Regular cardiac myocyte (primary cell): ENCODE measurements at places on chromosomes 4 and X. TPM values are rescaled to one million over a fixed set of nuclear protein-coding genes. Genes with fewer than 3 reads are reported as not detected.

The HAND2 gene
- 5.4 and 12.8 TPM in 2 replicates for total RNA-seq

The GLUD2 gene
- 1.1 and 1.2 TPM in 2 replicates for total RNA-seq

The EOLA2 gene
- total RNA-seq: 16.9 and 29.1 TPM in 2 replicates

The IL13RA1 gene
- total RNA-seq: 37.4 and 51.9 TPM in 2 replicates

The SFRP2 gene
- total RNA-seq: not detected in 2 replicates

The APBB2 gene
- total RNA-seq: 73.3 and 87.4 TPM in 2 replicates

The VEGFC gene
- 35.5 and 42.4 TPM in 2 replicates for total RNA-seq
